Liver (tissue), 10 donors: ENCODE measurements at places on chromosomes 11 and 22. TPM values are rescaled to one million over a fixed set of nuclear protein-coding genes. Genes with fewer than 3 reads are reported as not detected.

- H3K4me3 ChIP-seq = no peak overlapping the region
- H3K27ac ChIP-seq = no peak overlapping the region
- H3K36me3 ChIP-seq = no peaks in the 10 kb centered on the region
Observed at GRCh38 chr11:130449996-130450769, 1.7 kb downstream of the ADAMTS15 start.

GRCh38 chr22:22423681-22424080, 84.9 kb downstream of the ZNF280B start:
- no peak overlapping the region for H3K27ac ChIP-seq
- H3K4me3 ChIP-seq = no peak overlapping the region
- no peaks in the 10 kb centered on the region for H3K4me1 ChIP-seq
- peaks cover 5% of the 10 kb centered on the region for H3K27me3 ChIP-seq

DNA sequence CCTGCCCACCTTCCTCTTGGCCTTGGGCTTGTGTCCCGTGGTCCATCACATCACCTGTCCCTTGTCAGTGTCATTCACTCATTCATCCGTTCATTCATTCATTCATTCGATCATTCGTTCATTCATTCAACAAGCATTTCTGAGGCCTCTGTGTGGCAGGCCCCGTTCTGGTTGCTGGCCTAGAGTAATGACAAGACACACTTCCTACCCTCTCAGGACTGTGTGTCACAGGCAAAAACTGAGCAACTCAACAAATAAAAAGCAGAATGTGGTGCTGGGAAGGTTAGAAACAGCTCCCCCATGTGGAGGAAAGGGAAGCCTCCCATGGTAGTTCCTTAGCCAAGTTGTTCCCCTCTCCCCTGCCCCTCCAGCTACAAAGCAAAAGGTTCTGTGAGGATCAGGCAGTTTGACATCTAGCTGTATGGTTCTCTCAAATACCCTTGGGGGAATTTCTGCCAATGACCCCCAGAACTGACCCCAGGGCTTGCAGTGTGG, 1.6 kb upstream of the OMP start:
- no peak overlapping the region for H3K4me3 ChIP-seq
- H3K27ac ChIP-seq = no peak overlapping the region
- no peaks in the 10 kb centered on the region for H3K27me3 ChIP-seq
- no peak for DNase-seq
- peaks cover 23% of the 10 kb centered on the region for H3K4me1 ChIP-seq

The KLHL35 gene
- 0.15 TPM for polyA plus RNA-seq

DNA sequence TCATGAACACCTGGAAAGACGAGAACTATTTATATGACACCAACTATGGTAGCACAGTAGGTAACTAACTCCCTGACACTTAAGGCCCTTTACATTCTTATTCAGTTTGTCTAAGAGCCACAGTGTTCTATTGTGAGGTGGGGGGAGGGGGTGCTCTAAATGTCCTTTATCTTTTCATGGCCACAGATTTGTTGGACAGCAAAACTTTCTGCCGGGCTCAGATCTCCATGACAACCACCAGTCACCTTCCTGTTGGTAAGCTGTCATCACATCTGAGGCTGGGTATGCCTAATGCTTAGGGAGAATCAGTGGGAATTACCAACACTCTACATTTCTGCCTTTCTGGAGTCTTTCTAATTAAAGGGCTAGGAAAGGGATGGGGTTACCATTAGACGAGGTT, 30.7 kb downstream of the EHF start:
- no peak overlapping the region for H3K4me3 ChIP-seq
- H3K27ac ChIP-seq = no peak overlapping the region
- DNase-seq = no peak
- H3K4me1 ChIP-seq = peaks cover 24% of the 10 kb centered on the region
- no peaks in the 10 kb centered on the region for H3K36me3 ChIP-seq

- H3K4me3 ChIP-seq = no peak overlapping the region
- DNase-seq = no peak
- no peaks in the 10 kb centered on the region for H3K27me3 ChIP-seq
- no peaks in the 10 kb centered on the region for H3K4me1 ChIP-seq
- no peak overlapping the region for H3K27ac ChIP-seq
Observed at GRCh38 chr22:46405901-46406300, 70.4 kb downstream of the TRMU start.

The MS4A14 gene
- polyA plus RNA-seq = 0.06 TPM

- peaks cover 4% of the 10 kb centered on the region for H3K27me3 ChIP-seq
- H3K4me3 ChIP-seq = no peak overlapping the region
- DNase-seq = no peak
- H3K27ac ChIP-seq = no peak overlapping the region
- H3K4me1 ChIP-seq = no peaks in the 10 kb centered on the region
Observed at GRCh38 chr22:36595154-36595553, 66.2 kb upstream of the EIF3D start.

The EFCAB6 gene
- 0.42 TPM for polyA plus RNA-seq

The OR2AT4 gene
- polyA plus RNA-seq = not detected

The SUSD2 gene
- 0.28 TPM for polyA plus RNA-seq

DNA sequence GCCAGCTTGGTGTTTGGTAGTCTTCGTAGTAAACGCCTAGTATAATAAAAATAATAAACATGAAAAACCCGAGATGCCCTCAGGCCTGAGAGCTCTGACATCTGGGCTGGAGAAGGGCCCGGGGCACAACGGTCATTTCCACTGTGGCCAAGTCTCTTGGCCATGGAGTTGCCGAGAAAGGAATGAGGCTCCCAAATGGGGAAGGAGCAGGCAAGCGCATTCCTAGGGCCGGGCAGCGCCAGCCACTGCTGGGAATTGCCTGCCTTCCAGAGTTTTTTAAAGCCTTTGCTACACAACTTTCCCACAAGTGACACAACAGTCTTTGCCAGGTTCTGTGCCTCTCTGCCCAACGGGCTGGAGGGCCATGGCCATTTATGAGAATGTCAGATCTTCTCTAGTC, 103.4 kb downstream of the NAV2 start:
- no peak overlapping the region for H3K4me3 ChIP-seq
- no peaks in the 10 kb centered on the region for H3K27me3 ChIP-seq
- peaks cover 19% of the 10 kb centered on the region for H3K4me1 ChIP-seq

GRCh38 chr11:105690467-105690866, 80.6 kb downstream of the GRIA4 start:
- DNase-seq = no peak
- H3K36me3 ChIP-seq = no peaks in the 10 kb centered on the region
- H3K4me3 ChIP-seq = no peak overlapping the region

GRCh38 chr11:103397369-103397768, 288.1 kb downstream of the DYNC2H1 start:
- H3K36me3 ChIP-seq = no peaks in the 10 kb centered on the region
- DNase-seq = no peak
- H3K4me3 ChIP-seq = no peak overlapping the region
- no peaks in the 10 kb centered on the region for H3K27me3 ChIP-seq

The OR51E1 gene
- not detected for polyA plus RNA-seq
